H1 (cell line): ENCODE measurements at places on chromosomes 4 and X.

GRCh38 chrX:102739657-102740056, 19.1 kb downstream of the GPRASP3 start:
- DNase-seq, result no peak
- H3K4me3 ChIP-seq, result no peak overlapping the region
- H3K27ac ChIP-seq, result no peak overlapping the region
- no peaks in the 10 kb centered on the region for H3K27me3 ChIP-seq

- H3K27me3 ChIP-seq, result no peaks in the 10 kb centered on the region
- DNase-seq, result no peak
- no peaks in the 10 kb centered on the region; the same call in 1 of the 2 replicates for H3K4me1 ChIP-seq
- H3K27ac ChIP-seq, result no peak overlapping the region
These were observed 28.3 kb downstream of the ENOX2 start for GRCh38 chrX:130874751-130875150.

GRCh38 chrX:153184787-153185186, 5.7 kb downstream of the MAGEA1 start:
- DNase-seq, result no peak
- no peak overlapping the region for H3K4me3 ChIP-seq
- H3K4me1 ChIP-seq, result no peaks in the 10 kb centered on the region
- H3K27ac ChIP-seq, result no peak overlapping the region
- H3K27me3 ChIP-seq, result no peaks in the 10 kb centered on the region

DNA sequence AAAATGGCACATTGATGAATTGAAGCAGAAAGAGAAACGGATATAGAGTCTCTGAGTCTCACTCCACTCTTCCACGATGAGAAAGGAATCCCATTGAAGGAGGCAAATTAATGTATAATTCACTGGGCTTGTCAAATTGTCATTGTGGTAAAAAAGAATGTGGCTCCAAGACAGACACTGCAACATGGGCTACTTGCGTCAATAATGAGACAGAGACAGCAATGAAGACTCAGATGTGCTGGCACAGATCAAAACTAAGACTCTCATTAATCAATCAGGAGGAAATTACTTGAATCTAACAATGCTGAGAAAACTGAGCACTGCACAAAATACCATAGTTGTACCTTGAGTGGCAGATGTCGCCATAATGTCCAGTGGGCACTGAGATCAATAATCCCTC, 1485.5 kb downstream of the TECRL start:
- H3K4me1 ChIP-seq, result no peaks in the 10 kb centered on the region
- H3K27me3 ChIP-seq, result no peaks in the 10 kb centered on the region
- H3K27ac ChIP-seq, result no peak overlapping the region
- H3K36me3 ChIP-seq, result no peaks in the 10 kb centered on the region
- DNase-seq, result no peak

- H3K27ac ChIP-seq, result no peak overlapping the region
- H3K4me3 ChIP-seq, result no peak overlapping the region
- no peaks in the 10 kb centered on the region for H3K36me3 ChIP-seq
- no peaks in the 10 kb centered on the region for H3K4me1 ChIP-seq
These were observed 33.5 kb downstream of the ARSJ start for GRCh38 chr4:113945906-113946305.

DNA sequence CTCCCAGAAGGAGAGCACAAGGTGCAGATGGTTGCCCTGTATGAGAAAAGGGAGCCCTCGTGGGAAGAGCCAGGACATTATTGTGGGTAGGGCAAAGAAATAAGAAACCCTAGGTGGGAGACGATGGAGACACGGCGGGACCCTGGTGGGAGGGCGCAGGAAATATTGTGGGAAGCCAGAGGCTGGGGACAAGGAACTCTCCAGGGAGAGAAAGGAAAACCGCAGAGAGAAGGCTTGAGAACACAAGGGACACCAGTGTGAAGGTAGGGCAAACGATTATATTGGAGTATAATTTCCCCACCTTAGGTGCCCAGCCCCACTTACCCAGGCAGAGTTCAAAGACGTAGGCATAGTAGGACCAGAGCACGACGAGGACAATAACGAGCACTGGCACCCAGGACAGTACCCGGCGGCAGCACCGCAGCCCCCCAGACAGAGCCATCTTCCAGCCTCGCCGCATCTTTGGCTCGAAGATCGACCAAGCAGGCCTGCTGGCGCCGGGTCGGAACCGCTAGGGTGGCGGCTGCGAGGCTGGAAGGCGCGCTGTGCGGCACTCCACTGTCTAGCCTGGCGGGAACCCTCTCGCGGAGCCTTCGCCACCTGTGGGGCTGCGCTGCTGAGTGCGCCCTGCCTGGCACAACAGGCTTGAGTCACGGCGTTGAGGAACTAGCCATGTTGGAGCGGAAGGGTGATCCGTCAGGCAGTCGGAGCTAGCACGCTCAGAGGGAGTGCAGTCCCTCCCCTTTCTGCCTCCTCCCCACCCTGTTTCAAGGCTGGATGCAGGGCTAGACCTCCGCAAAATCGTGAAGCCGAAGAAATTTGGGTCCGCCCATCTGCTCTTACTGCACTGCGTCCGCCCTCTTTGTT, at the start of gene ZDHHC15:
Gene ZDHHC15, minus strand, starts transcription at position 473 of the 867 bp plus-strand sequence. Its CDS starts 13 bp downstream, at position 460.
- no peaks in the 10 kb centered on the region for H3K4me1 ChIP-seq
- no peaks in the 10 kb centered on the region for H3K36me3 ChIP-seq
- no peak within 1 kb of the TSS; the same call in 1 of the 2 replicates for H3K27ac ChIP-seq
- H3K4me3 ChIP-seq, result peak within 1 kb of the TSS; percentile 47

GRCh38 chr4:145842224-145842887, 96.3 kb downstream of the ZNF827 start:
- peaks cover 2% of the 10 kb centered on the region; the same call in 1 of the 2 replicates for H3K36me3 ChIP-seq
- no peak overlapping the region for H3K27ac ChIP-seq
- DNase-seq, result no peak
- no peaks in the 10 kb centered on the region for H3K27me3 ChIP-seq
- no peaks in the 10 kb centered on the region for H3K4me1 ChIP-seq

GRCh38 chrX:23008431-23009099, 8.8 kb downstream of the DDX53 start:
- no peaks in the 10 kb centered on the region for H3K4me1 ChIP-seq
- no peak overlapping the region for H3K27ac ChIP-seq
- no peaks in the 10 kb centered on the region for H3K27me3 ChIP-seq
- H3K4me3 ChIP-seq, result no peak overlapping the region
- no peaks in the 10 kb centered on the region for H3K36me3 ChIP-seq

DNA sequence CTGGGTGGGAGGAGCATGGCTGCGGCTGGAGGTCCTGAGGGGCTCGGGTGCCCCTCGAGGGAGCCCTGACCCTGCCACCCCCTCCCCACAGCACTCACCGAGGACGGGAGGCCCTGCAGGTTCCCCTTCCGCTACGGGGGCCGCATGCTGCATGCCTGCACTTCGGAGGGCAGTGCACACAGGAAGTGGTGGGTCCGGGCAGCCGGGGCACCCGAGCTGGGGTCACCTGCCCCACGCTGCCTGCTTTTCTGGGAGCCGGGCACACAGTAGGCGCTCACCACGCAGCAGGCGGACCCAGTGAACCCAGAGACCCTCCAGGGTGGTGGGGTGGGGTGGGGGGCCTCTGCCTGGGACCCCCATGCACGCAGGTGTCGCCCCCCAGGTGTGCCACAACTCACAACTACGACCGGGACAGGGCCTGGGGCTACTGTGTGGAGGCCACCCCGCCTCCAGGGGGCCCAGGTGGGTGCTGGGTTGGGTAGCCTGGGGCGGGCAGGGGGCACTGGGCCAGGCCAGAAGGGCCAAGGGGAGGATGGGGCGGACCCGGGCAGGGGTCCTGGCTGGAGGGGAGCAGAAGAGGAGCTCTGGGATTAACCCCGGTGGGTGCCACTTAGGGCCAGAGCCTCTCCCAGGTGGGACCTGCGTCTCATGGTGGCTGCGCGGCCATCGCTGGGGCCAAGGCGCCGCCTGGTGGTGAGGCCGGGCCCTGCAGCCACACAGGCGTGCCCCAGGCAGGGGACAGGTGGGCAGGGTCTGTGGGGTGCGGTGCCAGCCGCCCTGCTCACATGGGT, 1.4 kb downstream of the HGFAC start:
- no peak overlapping the region for H3K4me3 ChIP-seq
- no peaks in the 10 kb centered on the region for H3K27me3 ChIP-seq
- H3K36me3 ChIP-seq, result no peaks in the 10 kb centered on the region
- H3K4me1 ChIP-seq, result no peaks in the 10 kb centered on the region
- DNase-seq, result no peak
- no peak overlapping the region for H3K27ac ChIP-seq
